ENCODE measurements at places on chromosomes 4 and X.

DNA sequence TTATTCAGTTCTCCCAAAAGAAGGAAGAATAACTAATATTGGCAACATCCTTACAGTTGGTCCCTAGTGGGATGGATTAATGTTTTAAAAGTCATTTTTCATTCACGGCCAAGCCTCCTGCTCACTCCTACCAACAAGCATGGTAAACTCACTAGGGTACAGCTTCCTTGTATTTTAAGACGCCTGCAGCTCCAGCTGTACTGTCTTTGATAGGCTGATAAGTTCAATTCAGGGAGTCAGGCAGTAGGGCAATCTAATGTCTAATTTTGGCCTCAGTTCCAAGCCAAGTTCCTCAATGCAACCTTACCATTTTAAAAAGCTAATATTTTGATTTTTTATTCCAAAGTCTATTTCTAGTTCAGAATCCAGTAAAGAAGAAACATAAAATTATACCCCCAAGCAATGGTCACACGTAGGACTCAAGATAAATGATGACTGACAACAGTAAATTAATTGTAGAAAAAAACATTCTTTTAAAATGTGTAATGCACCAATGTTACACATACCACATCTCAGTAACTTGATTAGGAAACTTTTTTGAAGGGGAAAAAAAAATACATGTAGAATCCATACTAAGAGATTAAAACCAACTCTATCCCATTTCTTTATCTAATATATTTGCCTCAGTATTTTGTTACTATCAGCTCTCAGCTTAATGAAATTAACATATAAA, 9.3 kb downstream of the LCORL start:
- no peak for DNase-seq

GRCh38 chr4:142778430-142778829, 67.7 kb downstream of the INPP4B start:
- no peak for DNase-seq

- DNase-seq: no peak
Observed at GRCh38 chr4:123585111-123585510, 188.5 kb downstream of the SPRY1 start.

DNA sequence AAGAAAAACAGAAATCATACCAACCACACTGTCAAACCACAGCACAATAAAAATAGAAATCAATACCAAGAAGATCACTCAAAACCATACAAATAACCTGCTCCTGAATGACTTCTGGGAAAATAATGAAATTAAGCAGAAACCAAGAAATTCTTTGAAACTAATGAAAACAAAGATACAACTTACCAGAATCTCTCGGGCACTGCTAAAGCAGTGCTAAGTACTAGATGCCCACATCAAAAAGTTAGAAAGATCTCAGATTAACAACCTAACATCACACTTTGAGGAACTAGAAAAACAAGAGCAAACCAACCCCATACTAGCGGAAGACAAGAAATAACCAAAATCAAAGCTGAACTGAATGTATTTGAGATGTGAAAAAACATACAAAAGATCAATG, 33.2 kb downstream of the AWAT2 start:
- DNase-seq: no peak

GRCh38 chr4:42917296-42917695, 24.8 kb downstream of the GRXCR1 start:
- no peak for DNase-seq

GRCh38 chrX:11437642-11438379, 144.6 kb downstream of the AMELX start:
- no peak for DNase-seq

DNA sequence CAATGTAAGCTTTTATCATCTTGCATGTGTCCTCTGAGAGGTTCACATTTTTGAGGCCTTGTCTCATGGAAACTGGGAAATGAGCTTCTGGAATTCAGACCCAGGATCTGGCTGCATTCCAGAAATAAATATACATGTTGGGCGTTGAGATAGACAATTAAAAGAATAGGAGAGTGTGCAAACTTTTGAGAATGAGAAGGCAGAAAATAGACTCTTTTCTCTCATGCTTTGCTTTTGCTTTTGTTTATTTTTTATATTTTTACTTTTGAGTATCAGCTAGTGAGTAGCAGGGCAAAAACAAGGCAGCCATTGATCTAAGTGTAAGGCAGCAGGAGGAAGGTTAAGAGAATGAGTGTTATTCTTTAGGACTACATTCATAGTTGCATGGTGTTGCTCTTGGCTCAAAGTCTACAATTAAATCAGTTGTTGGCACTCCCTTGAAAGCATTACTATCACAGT, 12.4 kb downstream of the SHROOM3 start:
- no peak for DNase-seq

DNA sequence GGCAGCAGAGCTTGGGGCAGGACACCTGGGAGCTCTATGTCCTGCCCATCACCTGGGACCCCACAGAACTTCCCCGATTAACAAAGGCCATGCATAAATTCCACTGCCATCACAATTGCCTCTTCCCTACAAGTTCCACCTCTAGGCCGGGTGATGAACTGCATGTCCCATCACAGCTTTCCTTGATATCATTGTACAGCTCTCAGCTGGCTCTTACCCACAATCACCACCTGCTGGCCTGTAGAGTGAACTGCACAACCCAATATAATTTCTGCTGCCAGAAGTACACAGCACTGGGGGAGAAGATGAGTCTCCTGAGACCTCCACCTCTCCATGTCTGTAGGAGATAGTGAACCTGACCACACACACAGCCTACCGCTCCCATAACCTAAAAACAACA, 285.0 kb upstream of the AADAT start:
- no peak for DNase-seq

DNA sequence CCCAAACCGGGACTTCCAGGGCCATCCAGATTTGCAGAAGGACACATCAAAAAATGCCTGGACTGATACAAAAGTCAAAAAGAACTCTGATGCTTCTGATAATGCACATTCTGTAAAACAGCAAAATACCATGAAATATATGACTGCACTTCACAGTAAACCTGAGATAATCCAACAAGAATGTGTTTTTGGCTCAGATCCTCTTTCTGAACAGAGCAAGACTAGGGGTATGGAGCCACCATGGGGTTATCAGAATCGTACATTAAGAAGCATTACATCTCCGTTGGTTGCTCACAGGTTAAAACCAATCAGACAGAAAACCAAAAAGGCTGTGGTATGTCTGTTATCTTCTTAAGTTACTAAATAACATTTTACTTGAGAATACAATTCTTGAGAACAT, 9.2 kb downstream of the PLK4 start:
- DNase-seq: no peak

DNA sequence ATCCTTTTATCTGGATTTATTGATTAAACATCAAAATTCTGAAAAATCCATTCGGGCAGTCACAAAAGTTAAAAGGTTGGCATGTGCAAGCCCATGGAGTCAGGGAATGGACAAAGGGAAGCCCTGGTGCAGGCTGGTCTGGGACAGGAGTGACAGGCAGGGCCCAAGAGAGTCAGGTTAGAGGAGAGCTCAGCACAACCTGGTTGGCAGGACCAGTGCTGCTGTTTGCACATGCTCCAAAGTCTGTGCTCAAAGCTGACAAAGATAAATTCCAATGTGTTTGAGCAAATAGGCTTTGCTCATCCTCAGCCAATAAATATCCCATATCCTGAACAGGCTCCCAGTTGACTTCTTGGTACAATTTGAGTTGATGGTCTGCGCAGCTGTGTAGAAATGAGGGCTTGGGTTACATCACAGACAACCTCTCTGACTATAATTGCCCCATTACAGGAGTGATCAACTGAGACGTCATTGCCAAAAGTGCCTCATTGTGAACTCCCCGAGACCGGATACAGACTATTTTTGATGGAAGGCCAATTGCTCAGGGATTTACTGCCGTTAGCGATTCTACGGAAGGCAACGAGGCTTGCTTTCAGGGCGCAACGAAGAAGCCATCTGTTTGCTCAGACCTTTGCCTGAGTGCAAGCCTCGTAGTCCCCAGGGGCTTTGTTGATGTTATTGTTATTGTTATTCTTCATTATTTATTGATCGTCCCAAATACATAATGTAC, 1008.1 kb upstream of the TENM3 start:
- DNase-seq: no peak

- no peak for DNase-seq
Observed at GRCh38 chr4:150722908-150723362, 141.0 kb downstream of the MAB21L2 start.

Measured in stimulated activated CD8-positive, alpha-beta memory T cell treated with anti-CD3 and anti-CD28 coated beads, Interleukin-15, amount 100 ng/mL, for 4 hours (primary cell).